LNCaP clone FGC (cell line): ENCODE measurements at places on chromosomes 5 and 9.

GRCh38 chr5:106113922-106114321 lies 1556.8 kb downstream of the EFNA5 start:
- DNase-seq, result no peak

DNA sequence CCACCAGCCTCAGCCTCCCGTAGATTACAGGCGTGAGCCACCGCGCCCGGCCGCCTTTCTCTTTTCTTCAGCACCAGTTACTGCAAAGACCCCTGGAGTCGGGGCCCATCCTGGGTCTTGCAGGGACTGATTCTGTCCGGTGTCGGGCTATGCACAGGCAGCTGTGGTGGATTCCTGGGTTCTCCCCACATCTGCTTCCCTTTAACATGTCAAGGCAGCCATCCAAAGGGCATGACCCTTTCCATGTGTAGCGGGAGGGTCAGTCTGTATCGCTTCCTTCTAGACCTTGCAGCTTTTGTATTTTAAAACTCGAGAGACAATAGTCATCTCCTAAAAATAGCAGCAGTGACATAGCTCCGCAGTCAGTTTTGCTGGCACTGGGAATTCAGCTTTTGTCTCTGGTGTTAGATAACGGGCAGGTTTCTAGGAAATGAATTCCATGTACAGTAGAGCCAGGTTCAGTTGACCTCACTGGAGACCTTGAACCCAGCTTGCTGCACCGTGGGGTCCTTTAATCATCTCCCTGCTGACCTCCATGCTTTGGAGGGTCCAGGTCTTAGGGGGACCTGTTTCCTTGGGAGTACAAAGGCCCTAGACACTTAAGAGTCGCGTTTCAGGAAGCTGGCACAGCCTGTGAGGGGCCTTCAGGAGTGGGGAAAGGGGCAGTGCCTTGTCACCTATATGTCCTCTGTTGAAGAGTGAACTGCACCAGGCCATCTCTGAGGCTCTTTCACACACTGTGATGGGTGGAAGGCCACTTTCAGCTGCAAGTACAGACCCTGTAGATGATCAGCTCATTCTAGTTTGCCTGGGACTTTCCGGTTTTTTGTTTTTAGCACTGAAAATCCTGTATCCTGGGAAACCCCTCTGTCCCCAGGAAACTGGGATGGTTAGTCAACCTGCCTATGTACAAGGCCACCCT lies 13.8 kb downstream of the ANKRD33B start:
- DNase-seq, result no peak

- DNase-seq, result peak; percentile 6
Measured at GRCh38 chr5:39547553-39548154, 122.9 kb upstream of the DAB2 start.

DNA sequence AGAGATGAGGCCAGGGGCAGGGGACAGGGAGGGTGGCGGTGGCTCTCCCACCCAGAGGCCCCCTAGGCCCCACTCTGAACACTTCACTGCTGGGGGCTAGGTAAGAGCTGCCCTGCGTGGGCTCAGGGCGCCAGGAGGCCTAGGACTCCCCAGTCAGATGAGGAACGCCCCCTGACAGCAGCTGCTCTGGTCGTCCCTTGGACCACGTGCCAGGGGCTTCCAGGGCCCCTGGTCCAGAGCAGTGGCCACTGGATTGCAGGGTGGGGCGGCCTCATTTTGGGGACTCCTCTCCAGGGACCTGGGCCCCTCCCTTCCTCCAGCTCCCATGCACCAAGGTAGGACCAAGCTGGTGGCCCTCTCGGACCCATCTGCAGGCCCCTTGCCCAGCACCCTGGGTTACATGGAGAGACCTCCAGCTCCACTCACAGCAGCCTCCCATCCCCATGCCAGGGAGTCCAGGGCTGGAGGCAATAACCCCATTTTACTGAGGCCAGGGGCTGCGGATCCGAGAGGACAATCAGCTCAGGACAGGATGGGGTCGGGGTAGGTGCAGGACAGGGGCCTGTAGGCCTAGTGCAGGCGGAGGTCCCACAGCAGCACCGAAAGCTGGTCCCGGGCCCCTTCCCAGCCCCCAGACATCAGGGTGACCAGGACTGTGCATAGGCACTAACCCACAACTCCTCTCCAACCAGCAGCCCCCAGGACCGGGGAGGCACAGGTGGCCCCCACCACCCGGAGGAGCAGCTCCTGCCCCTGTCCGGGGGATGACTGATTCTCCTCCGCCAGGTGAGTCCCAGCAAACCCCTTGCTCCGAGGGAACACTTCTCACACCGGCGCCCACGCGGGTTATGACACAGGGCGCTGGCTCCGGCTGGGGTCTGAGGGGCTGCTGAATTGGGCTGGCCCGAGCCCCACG lies 1.5 kb downstream of the EGFL7 start:
- DNase-seq, result no peak

GRCh38 chr5:150055326-150056074 lies 30.9 kb downstream of the CSF1R start:
- no peak for DNase-seq

- no peak for DNase-seq
Measured at GRCh38 chr5:143748516-143748915, 63.4 kb upstream of the HMHB1 start.

DNA sequence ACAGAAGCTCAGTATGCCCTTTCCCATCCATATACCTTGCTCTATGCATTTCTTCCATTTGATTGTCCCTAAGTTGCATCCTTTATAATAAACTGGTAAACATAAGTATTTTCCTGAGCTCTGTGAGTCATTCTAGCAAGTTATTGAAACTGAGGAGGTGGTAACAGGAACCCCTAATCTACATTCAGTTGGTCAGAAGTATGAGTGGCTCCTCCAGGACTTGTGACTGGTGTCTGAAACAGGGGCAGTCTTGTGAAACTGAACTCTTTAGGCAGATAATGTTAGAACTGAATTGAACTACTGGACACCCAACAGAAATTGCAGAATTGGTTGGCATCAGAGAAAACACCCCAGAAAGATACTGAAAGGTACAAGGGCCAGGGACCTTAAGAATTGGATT lies 133.1 kb upstream of the POU5F2 start:
- no peak for DNase-seq

DNA sequence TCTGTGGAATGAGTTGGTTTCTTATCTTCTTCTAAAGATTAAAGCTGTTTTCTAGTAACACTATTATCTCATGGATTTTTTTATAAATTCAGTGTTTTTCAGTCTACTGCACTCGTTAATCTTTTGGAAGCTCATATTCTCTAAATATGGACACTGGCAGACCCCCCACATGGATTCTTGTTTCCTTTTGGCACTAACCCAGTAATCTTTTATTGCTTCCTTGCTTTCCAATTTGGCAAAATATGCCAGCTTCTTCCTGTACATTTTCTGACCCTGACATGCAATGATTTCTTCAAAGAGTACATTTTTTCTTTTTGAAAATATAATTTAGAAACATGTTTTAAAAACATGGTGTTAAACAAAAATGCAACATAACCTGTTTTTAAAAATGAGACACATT lies 474.2 kb upstream of the FTMT start:
- DNase-seq, result no peak

GRCh38 chr5:165559645-165560044 lies 2054.2 kb downstream of the MAT2B start:
- no peak for DNase-seq

DNA sequence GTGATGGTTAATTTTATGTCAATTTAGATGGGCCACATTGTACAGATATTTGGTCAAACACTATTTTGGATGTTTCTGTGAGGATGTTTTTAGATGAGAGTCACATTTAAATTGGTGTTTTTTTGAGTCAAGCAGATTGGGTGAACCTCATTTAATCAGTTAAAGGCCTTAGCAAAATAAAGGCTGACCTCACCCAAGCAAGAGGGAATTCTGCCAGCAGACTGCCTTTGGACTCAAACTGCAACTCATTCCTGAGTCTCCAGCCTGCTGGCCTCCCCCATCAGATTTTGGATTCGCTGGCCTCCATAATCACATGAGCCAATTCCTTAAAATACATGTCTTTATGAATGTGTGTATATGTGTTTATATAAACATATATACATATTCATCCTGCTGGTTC lies 282.7 kb upstream of the POU5F2 start:
- no peak for DNase-seq

DNA sequence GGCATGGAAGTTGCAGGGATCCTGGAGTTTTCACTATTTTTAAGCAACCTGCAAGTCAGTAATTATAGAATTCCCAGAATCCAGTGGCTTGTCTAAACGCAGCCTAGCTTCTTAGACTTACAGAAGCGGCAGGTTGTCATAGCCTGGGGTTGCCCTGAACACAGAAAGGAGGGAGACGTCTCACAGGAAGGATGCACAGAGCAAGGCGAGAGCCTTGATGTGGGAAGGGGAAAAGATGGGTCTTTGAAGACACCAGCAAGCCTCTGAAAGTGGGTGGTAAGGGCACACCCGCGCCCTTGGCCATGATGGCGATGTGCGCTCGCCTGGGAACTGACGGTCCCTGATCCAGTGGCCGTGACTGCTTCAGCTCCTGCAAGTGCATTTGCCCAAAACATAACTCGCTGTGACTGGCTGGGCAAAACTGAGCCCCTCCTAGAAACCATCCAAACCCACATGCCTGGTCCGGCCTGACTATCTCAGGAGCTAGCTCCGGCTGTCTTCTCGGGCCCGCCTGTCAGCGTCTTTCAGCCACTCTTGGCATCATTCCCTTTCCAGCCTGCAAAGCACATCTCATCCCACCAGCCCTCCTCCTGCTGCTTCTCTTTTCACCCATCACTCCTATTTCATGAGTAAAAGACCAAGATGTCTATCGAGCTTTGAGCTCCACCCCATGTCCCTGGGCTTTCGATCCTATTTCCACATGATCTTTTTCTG lies 17.1 kb downstream of the FBP1 start:
- no peak for DNase-seq

- DNase-seq, result no peak
Measured at GRCh38 chr9:98010445-98010844, 27.3 kb downstream of the ANP32B start.

GRCh38 chr9:113626735-113627495 lies 163.4 kb downstream of the RGS3 start:
- no peak for DNase-seq

DNA sequence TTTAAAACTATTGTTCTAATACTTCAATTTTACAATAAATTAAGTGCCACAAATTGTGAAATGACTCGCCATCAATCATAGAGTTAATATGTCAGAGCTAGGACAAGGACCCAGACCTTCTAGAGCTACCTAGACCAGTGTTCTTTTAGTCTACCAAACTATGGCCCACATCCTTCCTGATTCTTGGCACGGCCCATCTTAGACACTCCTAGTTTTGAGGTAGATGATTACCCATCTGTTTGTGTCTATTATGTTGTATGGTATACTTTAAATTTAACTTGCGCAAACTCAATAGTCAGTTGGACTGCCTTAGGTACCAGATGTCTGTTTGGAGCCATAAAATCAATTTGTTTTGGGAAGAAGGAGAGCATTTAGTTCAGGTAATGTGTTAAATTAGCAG lies 17.5 kb downstream of the CDC26 start:
- no peak for DNase-seq

DNA sequence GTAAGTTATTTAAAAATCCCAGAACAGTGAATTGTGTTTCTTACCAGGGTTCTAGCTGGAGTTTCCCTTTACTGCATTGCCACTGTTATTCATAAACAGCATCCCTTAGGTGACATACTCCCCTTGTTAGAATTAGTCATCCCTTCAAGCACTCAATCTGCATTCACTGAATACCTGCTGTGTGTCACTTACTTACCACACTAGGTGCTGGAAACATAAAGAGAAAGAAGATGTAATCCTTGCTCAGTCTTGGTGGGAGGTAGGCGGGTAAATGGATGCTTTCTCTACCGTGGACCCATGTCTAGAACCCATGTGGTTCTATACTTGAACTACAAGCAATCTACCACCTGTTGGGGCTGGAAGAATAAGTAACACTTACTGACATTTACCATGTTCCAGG lies 371.6 kb downstream of the KDM4C start:
- no peak for DNase-seq

DNA sequence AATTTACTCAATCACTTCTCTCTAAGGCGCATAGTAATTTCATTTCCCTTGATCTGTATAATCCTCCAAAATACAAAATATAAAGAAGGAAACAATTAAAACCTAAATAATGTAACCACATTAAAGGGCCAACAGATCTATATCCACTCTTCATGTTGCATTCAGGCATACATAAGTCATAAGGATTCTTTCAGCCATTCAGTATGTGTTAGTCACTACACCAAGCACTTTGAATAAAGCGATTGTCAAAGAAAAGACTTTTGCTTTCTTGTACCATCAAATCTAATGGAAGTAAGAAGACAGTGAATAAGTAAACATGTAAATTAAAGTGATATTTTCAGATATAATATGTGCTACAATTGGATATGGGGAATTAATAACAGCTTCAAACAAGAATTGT lies 569.2 kb upstream of the PTPRD start:
- no peak for DNase-seq

GRCh38 chr9:123796618-123797484 lies 133.1 kb downstream of the DENND1A start:
- no peak for DNase-seq

DNA sequence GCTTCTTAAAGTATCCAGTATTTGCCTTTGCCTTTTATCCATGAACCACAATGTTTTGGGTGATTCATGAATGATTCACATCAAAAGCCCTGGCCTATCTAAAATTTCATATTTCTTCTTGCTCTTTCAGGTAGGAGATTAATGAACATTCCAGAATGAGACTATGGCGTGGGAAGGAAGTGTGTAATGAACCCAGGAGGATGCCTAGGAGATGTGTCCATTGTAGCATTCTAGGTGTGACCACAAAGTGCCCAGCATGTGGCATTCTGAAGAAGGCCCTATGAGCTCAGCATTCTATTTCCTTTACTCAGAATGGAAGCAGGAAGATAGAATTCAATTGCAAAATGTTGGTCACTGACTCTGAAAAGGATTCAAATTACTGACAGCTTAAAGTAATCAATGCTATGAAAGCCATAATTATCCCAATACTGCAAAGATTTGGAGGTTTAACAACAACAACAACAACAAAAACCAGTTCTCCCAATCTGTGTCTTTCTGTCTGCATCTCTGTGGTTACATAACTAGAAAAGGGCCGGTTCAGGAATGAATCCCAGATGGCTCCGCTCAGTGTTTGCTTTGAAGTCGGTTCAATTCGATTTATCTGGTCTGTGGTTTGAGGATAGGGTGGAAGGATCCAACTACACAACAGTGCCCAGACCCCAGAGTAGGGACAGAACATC lies 126.7 kb downstream of the FOXD1 start:
- no peak for DNase-seq
